ENCODE measurements at places on chromosomes 16 and 17.
A peak's percentile ranks its signal among the peaks of the same experiment; 100 is the strongest.

- no peak for DNase-seq
Measured at GRCh38 chr17:50072925-50073324, 17.0 kb downstream of the ITGA3 start.

- no peak for DNase-seq
Measured at GRCh38 chr17:2700491-2701141, 10.9 kb downstream of the CLUH start.

DNA sequence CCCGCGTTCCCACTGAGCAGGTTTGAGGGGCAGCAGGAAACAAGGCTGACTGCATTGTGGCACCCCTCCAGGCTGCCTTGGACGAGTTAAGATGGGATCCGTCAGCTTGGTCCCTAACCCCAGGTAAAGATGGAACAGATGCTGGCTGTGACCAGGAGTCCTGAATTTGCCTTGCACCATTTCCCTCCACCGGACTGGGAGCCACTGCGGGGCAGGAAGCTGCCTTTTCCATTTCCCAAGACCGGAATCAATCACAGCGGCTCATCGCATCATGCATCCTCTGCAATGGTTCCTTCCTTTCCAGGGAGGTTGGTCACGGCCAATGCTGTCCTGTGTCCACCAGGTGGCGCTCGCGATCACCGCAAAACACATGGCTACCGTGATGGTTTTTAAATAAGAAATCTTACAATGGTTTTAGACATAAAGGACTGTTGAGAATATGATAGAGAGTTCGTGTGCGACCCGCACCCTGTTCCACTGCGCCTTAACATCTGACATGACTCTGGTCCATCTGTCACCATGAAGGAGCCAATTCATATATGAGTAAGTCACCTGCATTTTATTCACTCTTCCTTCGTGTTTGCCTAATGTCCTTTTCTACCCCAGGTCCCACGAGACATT is 6.8 kb upstream of the MEAK7 start:
- DNase-seq: peak; percentile 66

GRCh38 chr17:29607557-29608195 is 14.7 kb downstream of the ANKRD13B start:
- DNase-seq: no peak

DNA sequence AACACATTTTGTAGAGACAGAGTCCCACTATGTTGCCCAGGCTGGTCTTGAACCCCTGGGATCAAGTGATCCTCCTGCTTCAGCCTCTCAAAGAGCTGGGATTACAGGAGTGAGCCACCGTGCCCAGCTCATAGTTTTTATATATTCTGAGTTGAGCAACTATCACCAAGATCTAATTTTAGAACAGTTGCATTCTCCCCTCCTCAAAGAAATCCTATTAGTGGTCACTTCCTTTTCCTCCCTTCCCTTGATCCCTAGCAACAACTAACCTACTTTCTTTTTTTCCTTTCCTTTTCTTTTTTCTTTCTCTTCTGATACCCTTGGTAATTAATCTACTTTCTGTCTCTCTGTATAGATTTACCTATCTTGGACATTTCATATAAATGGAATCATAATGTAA is 61.5 kb upstream of the B4GALNT2 start:
- no peak for DNase-seq

GRCh38 chr16:75065521-75066149 is 50.9 kb downstream of the LDHD start:
- DNase-seq: no peak

- DNase-seq: no peak
Measured at GRCh38 chr16:85248342-85248741, 136.1 kb upstream of the CIBAR2 start.
